Left ventricle myocardium inferior (tissue), 1 donor: ENCODE measurements at places on chromosomes 5 and 9. TPM values are rescaled to one million over a fixed set of nuclear protein-coding genes. Genes with fewer than 3 reads are reported as not detected.

- no peak for DNase-seq
Observed at GRCh38 chr5:1522601-1523479, 920 bp downstream of the LPCAT1 start.

DNA sequence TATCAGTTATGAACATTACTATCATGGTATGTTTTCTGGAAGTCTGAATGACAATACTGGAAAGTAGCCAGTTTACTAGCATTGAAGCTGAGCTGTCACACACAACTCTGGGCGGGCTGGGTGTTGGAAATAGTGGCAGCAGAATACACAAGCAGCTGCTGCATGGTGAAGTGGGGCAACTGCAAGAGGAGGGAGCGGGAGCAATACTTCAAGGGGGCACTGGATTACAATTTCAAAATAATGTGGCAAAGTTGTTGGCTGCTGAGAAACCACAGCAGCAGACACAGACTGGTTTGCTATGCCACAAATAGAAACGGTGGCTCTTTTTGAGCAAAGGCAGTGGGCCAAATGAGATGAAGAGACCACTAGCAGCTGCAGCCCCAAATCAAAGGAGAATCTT is 350.2 kb downstream of the KIAA0825 start:
- no peak for DNase-seq

GRCh38 chr5:167030500-167031120 is 1260.8 kb upstream of the WWC1 start:
- no peak for DNase-seq

Gene LRRTM2
- not detected for total RNA-seq

Gene ZFP2
- total RNA-seq: 0.80 TPM

Gene LSM11
- total RNA-seq: 1.3 TPM

Gene FAM153A
- 0.63 TPM for total RNA-seq

Gene FIBCD1
- total RNA-seq: 0.58 TPM

Gene HRH2
- 47.7 TPM for total RNA-seq
